NCI-H2227 treated with DMSO at 0.1 percent for 48 hours (cell line): ENCODE measurements at places on chromosomes 5 and 9.

DNA sequence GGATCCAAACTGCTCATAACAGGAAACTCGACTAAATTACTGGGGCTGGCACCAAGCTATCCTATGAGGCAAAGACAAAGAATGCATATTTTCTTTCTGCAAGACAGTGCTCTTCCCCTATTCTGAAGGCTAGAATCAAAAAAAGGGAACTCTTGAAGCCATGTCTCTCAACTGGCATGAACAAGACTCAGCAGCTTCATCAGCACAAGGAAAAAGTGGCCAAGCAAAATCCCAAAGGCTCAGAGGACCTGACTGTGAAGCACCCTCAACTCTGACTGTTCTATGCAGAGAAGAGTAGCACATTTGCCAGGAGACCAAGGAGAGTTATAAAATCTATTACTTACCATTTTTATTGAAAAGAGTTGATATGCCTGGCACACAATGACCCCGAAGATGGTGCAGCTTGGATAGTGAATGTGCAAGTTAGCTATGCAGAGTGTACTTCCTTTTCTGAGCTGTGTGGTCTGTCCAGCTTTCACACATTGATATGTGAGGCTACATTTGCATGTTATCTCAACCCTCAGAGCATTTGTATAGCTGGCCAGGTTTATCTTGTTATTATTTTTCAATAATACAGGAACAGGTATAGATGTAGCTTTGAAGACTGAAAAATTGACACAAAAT lies 51.0 kb upstream of the FYB1 start:
- DNase-seq: no peak

GRCh38 chr5:127097278-127097677 lies 24.0 kb upstream of the C5orf63 start:
- no peak for DNase-seq

DNA sequence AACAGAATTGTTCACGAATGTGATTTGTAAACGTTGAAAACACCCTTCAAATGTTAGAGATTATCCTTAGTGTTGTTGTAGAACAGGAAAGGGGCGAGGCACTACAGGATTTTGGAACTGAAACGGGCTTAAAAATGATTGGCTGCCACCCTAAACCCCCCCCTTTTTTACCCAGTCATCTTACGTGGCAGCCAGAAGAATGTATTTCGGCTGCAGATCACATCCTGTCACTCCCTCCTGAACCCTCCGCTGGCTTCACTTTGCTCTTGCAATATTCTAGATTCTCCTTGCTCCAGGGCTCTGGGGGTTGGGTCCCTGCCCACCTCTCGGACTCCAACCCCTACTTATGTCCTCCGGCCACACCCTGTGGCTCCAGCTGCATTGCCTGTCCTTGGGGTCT lies 13.9 kb upstream of the UNC5A start:
- no peak for DNase-seq

GRCh38 chr9:109452761-109453160 lies 45.3 kb downstream of the PTPN3 start:
- DNase-seq: no peak

GRCh38 chr5:77845324-77845646 lies 69.1 kb upstream of the TBCA start:
- no peak for DNase-seq

- no peak for DNase-seq
Measured at GRCh38 chr9:133886563-133887501, 105.3 kb downstream of the VAV2 start.

GRCh38 chr5:38596981-38597380 lies 40.5 kb upstream of the LIFR start:
- no peak for DNase-seq

DNA sequence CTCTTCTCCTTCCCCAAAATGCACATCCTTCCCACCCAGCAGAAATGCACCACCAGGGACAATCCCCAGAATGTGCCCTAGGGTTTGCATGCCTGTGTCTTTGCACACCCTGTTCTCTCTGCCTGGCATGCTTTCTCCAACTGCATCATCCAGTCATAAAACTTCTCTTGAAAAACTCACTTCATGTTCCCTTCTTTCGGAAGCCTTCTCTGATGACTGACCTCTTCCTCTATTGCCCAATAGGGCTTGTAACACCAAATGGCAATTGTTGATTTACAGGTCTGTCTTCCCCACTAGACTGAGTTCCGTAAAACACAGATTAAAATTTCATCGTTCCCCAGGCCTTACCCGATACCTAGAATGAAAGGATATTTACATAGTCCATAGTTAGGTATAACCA lies 83.1 kb upstream of the SPOCK1 start:
- no peak for DNase-seq

DNA sequence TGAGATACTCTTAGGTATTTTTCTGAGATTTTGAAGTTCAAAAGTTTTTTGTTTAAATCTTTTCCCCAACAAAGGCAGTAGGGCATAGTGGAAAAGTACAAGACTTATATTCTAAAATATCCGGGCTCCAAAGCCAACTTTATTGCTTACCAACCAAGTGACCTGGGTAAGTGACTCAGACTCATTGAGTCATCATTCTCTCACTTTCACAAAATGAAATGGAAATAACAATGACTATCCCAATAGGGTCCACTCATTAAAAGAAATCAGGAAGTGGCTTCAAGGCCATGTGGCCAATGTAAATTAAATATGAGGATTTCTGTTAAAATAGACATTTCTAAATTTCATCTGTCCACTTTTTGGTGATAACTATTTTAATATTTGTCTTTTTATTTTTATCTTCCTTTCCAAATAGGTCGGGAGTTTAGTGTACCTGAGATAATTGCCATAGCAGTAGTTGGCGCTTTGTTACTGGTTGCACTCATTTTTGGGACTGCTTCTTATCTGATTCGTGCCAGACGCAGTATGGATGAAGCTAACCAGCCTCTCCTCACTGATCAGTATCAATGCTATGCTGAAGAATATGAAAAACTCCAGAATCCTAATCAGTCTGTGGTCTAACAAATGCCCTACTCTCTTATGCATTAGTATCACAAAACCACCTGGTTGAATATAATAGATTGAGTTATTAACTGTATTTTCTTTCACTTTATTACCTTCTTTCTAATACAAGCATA lies 15.5 kb downstream of the TYRP1 start:
- no peak for DNase-seq

DNA sequence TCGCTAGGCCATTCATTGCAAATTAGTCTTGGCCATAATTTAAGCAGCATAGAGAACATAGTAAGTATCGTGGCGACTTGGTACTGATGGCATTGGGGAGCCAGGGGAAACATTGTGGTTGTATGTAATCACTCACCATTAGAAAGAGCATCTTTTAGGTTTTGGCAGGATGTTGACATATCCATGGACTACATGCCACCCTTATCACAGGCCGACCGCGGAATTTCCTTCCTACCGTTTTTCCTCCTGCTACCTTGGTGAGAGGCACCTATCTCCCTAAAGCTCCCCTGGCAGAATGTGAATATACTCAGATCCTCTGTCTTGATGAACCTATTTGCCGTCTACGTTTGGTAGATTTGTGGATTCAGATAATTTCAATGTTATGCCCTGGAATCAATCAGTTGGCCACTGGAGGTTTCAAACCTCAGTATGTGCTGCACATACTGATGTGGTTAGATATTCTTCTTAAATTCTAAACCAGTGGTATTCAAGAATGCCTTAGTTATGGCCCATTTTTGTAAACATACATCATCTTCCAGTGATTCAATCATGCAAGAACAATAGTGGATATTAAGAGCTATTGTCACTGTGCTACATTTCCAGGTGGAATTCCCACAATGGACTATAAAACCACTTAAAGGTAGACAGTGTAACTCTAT lies 271.0 kb upstream of the HAPLN1 start:
- no peak for DNase-seq

GRCh38 chr9:88258024-88258423 lies 119.7 kb upstream of the SPATA31C2 start:
- DNase-seq: no peak

DNA sequence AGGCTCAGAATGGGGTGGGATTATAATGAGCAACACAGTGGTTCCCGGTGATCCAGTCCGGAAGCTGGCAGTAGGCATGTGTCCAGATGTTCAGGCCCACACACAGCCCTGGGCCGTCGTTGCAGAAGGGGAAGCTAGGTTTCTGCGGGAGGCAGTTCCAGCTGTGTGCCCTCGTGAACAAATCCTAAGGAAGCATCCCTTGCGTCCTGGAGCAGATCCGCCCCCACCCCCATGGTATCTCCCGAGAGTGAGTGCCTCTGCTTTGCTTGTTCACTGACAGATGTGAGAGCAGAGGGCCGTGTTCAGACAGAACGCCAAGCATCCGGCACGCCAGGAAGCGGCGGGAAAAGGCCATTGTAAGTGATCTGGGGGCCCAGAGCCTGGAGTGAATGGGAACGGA lies 104.8 kb downstream of the PDE6A start:
- no peak for DNase-seq
